Motor neuron (in vitro differentiated cells): ENCODE measurements at places on chromosomes 3 and 15. TPM values are rescaled to one million over a fixed set of nuclear protein-coding genes. Genes with fewer than 3 reads are reported as not detected.

DNA sequence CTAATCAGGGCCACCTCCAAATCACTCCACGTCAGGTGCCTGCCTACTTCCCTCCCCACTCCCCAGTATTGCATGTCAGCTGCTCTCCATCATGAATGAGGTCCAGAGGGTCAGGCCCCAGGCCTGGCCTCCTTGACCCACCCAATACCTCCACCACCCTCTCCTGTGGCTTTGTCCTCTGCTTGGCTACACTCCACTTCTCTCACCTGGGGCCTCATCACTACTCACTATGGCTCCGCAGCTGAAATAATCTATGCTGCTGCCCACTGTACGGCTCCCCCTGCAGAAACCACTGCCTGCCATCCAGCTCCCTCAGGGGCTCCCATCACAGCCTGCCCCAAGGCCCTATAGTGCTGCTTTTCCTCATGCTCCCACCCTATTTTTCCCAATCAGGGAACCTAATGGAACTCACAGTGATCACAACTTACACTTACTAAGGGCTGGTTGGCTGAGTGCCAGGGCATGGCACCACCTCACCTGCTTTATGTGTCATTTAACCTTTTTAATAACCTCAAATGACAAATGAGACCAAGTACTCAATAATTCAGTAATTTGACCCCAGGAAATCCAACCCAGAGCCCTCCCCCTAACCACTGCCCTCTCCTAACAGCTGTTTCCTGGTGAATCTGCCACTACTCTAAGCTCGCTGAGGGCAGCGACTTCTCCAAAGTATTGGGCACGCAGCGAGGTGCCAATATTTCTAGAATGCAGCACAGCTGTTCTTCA lies 2.3 kb downstream of the GORASP1 start:
- ATAC-seq = no peak

DNA sequence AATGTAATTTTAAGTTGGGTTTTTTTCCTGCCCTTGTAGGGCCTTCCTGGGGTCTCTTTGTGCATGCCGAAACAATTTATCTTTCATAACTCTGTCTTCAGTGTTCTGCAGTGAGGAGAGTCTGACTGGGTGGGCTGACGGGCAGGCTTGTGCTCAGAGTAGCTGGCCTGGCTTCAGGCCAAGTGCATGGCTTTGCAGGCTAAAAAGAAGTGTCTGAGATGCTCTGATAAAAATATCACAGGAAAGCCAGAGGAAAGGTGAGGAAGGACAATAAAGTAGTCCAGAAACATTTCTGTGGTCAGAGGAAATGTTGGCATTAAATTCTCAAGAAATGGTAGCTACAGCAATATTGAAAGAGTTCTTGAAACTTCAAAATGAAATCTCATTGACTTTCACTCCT lies 25.5 kb downstream of the ST3GAL6 start:
- ATAC-seq = no peak

DNA sequence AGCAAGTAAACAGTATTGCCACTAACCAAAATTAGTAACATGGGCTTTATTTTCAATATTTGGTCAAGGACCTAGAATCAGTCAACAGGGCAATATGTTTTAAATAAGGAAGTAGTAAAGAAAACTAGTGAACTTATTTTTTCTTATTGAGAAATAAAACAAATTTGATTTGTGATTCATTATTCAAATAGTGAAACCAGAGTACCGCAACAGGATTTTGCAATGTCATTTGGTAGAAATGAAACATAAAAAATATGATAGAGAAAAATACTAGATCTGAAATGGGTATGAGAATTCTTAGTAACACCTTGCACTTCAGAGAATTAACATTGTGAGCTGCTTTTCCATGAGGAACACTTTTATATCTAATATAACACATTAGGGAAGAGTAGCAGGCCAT lies 291.8 kb upstream of the GBE1 start:
- ATAC-seq = no peak

GRCh38 chr15:96337365-96338023 lies 7.0 kb downstream of the NR2F2 start:
- no peak for ATAC-seq

Gene GOLGA8S
- total RNA-seq = 0.19 TPM in 2 replicates
